Breast epithelium (tissue), 4 donors: ENCODE measurements at places on chromosomes 6 and 20.

GRCh38 chr6:138109042-138109997 lies 2.1 kb upstream of the PERP start:
- no peaks in the 10 kb centered on the region for H3K4me1 ChIP-seq
- no peaks in the 10 kb centered on the region for H3K36me3 ChIP-seq
- H3K4me3 ChIP-seq, result no peak overlapping the region
- DNase-seq, result peak; percentile 75
- H3K27ac ChIP-seq, result peak overlapping the region; percentile 64
- no peaks in the 10 kb centered on the region for H3K27me3 ChIP-seq

DNA sequence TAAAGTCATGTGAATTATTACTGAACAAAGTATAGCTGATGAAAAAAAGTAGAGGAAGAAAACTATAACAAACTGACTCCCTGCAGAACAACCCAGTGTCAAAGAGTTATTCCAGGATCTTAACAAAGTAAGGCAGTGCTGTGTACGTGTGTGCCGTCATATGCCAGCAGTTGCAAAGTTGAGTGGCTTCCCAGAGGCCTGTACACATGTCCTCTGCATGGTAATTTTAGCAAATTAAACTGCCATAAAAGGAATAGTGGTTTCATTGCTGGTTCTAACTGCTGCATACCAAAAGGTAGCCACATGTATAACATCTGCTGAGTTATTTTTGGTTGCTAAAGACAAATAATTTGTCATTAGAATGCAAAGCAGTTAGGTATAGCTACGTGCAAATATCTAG lies 44.8 kb downstream of the RIPOR2 start:
- no peaks in the 10 kb centered on the region for H3K4me1 ChIP-seq
- no peaks in the 10 kb centered on the region for H3K27me3 ChIP-seq
- H3K36me3 ChIP-seq, result no peaks in the 10 kb centered on the region
- H3K4me3 ChIP-seq, result no peak overlapping the region
- H3K27ac ChIP-seq, result no peak overlapping the region

DNA sequence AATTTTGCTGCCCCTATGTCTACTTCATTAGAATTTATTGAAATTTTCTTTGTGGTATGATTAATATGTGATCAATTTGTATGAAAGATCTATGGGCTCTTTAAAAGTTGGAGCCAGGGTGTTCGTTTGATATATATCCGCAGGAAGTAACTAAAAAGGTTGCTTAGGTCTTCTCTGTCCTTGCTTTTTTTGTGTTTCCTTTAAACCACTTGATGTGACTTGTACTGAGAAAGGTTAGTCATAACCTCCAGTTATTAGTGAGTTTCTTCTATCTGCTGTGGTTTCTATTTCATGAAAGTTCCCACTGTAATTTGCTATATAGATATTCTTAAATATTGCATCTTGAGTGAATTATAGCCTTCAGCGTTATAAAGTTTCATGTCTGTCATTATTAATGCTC lies 585.3 kb upstream of the ARID1B start:
- no peaks in the 10 kb centered on the region for H3K27me3 ChIP-seq
- no peak for DNase-seq
- no peak overlapping the region for H3K27ac ChIP-seq

DNA sequence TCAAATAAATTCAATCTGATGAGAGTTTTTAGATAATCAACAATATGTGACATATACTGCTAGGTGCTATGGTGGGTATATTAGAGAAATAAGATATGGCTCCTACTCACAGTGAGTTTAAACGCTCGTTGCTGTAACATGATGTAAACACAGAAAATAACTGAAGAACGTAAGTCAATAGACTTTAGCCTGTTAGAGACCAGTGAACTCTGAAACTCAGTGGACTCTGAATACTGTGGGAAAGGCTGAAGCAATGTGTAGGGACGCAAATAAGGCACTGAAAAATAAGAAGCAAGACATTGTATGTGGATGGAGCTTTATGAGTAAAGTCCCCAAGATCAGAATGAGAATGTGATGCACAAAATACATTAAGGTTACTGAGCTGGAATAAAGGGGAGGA lies 431.6 kb downstream of the TFAP2B start:
- no peaks in the 10 kb centered on the region for H3K4me1 ChIP-seq
- no peaks in the 10 kb centered on the region for H3K36me3 ChIP-seq
- DNase-seq, result no peak
- no peak overlapping the region for H3K27ac ChIP-seq

- H3K27me3 ChIP-seq, result no peaks in the 10 kb centered on the region
- H3K4me1 ChIP-seq, result no peaks in the 10 kb centered on the region
- no peaks in the 10 kb centered on the region for H3K36me3 ChIP-seq
Measured at GRCh38 chr20:30611239-30611984, 646.1 kb upstream of the DEFB115 start.

DNA sequence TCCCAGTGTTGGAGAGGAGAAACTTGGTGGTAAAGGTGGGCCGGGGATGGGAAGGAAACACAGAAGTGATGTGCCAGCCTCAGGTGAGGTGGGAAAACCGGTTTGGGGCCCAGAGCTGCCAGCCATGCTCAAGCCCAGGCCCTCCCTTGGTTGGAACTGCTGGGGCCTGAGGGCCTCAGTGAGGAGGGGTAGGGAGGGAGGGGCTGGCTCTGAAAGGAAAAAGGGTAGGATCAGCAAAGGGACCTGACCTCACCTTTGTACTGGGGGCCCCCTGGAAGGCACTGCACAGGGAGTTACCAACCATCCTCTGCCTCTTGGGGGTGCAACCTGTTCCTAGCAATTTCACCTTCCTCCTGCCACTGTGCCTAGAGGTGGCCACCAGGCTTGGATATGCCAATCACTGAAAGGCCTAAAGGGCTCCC lies 1.8 kb upstream of the SPEF1 start:
- H3K36me3 ChIP-seq, result no peaks in the 10 kb centered on the region
- DNase-seq, result peak; percentile 77
- H3K27me3 ChIP-seq, result no peaks in the 10 kb centered on the region
- peak overlapping the region; percentile 72 for H3K27ac ChIP-seq
- H3K4me1 ChIP-seq, result peaks cover 38% of the 10 kb centered on the region

DNA sequence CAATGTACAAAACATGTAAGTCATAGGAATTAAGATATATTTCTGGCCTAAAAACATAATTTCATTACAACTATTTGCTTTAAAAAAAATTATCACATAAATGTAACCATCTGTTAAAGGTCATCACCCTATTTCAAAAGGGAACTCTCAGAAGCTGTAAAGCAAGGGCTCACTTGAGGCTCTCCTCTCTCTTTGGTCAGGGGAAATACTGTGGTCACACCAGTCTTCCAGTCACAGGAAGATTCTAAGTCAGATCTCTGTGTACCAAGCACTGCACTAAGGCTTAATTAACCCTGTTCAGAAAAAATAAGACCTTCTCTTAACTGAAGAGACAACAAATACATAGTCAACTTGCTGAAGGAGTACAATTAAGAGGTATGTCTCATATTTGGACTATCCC lies 75.6 kb downstream of the MMS22L start:
- no peaks in the 10 kb centered on the region for H3K36me3 ChIP-seq
- H3K27ac ChIP-seq, result no peak overlapping the region
- no peaks in the 10 kb centered on the region for H3K27me3 ChIP-seq
- DNase-seq, result no peak
- no peaks in the 10 kb centered on the region for H3K4me1 ChIP-seq

DNA sequence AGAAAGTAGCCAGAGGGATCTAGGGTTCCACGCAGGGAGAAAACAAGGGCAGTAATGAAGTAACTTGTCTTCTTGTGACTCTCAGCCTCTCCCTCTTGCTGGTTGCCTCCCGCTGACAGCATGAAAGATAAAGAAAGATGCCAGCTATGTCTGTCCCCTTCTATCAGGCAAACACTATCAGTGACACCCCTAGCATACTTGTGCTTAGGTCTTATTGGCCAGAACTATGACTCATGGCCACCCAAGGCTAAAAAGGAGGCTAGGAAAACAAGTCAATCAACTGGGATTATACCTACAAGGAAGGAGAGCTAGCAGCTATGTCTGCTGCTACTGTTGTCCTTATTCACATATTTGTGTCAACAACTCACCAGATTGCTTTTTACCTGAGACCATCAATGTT lies 206.8 kb upstream of the SOX4 start:
- H3K27me3 ChIP-seq, result no peaks in the 10 kb centered on the region
- H3K36me3 ChIP-seq, result no peaks in the 10 kb centered on the region
- H3K4me1 ChIP-seq, result no peaks in the 10 kb centered on the region
- no peak overlapping the region for H3K4me3 ChIP-seq
- DNase-seq, result no peak
- H3K27ac ChIP-seq, result no peak overlapping the region

DNA sequence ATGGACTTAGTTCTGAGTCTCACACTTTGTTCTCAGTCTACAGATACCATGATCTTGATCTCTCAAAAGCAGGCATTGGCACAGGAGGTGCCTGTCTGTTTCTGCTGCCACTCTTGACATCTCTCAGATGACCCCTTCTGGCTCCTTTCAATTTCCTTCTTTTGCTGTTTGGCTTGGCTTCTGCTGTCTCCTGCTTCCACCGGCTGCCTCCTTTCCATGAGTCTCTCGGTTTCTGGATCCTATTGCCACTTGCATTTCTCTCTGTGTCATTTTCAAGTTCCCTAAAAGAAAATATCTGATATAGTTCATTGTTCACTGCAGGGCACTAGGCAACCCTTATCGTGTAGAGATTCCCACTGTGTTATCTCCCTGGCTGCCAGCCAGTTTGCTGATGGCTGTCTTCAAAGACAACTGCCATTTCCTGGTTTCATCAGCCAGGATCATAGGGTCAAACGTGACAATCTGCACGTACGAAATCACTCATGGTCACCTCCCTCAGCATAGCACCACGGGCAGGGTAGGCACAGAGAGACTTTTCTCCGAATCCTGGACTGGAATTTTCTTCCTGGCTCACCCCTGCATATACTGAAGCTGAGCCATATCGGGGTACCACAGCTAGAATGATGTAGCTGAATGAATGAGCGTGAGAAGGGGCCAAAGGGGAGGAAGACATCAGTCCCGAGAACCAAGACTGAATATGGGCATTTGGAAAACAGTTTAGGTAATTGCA lies 144.6 kb upstream of the TMEM170B start:
- peak overlapping the region; percentile 58 for H3K27ac ChIP-seq
- DNase-seq, result no peak
- H3K4me3 ChIP-seq, result no peak overlapping the region
- H3K4me1 ChIP-seq, result peaks cover 3% of the 10 kb centered on the region
- no peaks in the 10 kb centered on the region for H3K36me3 ChIP-seq

DNA sequence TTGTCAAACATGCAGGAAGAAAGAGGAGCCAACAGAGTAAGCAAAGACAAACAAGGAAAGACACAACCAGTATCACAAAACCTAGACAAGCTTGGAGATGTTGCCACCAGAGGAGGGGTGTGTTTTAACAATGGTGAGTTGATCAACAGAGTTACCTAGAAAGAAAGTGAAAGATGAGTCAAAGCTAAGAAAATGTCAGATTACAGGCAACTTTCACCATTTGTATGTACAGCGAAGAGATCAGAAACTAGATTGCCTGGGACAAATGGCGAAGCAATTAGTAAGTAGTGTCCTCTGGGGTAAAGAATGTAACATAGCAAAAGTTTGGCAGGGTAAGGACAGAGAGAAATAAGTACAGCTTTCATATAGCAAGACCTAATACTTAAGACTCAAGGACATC lies 51.6 kb upstream of the POU3F2 start:
- H3K27me3 ChIP-seq, result no peaks in the 10 kb centered on the region
- no peak overlapping the region for H3K27ac ChIP-seq
- H3K4me1 ChIP-seq, result no peaks in the 10 kb centered on the region
- H3K36me3 ChIP-seq, result no peaks in the 10 kb centered on the region
